ENCODE measurements at places on chromosomes 6 and 20.

GRCh38 chr20:7449269-7449668 lies 491.0 kb downstream of the HAO1 start:
- no peak overlapping the region for H3K4me3 ChIP-seq
- H3K27me3 ChIP-seq = no peaks in the 10 kb centered on the region
- no peaks in the 10 kb centered on the region for H3K4me1 ChIP-seq
- no peak overlapping the region for H3K27ac ChIP-seq

DNA sequence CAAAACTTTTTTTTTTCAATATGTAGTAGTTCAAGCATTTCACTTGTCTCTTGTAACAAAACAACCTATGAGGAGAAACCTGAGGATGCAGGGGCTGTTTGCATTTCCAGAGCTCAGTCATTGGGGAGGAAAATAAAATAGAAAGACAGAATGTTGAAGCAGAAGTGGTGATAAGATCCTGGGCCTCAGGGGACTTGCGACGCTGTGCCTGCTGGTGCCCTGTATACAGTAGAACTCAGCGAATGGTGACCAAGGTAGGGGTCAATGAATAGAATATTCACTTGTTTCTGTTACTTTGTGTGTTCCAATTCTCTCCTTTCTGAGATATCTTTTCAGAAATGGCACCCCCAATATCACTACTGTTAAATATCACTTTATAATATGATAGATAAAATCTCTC lies 271.6 kb downstream of the FARS2 start:
- H3K27me3 ChIP-seq = peaks cover 5% of the 10 kb centered on the region
- peaks cover 13% of the 10 kb centered on the region for H3K4me1 ChIP-seq
- H3K36me3 ChIP-seq = no peaks in the 10 kb centered on the region
- H3K27ac ChIP-seq = no peak overlapping the region
- DNase-seq = no peak

GRCh38 chr6:81929828-81930227 lies 177.3 kb upstream of the TENT5A start:
- H3K4me3 ChIP-seq = no peak overlapping the region
- no peak overlapping the region for H3K27ac ChIP-seq
- H3K4me1 ChIP-seq = no peaks in the 10 kb centered on the region
- H3K36me3 ChIP-seq = no peaks in the 10 kb centered on the region

DNA sequence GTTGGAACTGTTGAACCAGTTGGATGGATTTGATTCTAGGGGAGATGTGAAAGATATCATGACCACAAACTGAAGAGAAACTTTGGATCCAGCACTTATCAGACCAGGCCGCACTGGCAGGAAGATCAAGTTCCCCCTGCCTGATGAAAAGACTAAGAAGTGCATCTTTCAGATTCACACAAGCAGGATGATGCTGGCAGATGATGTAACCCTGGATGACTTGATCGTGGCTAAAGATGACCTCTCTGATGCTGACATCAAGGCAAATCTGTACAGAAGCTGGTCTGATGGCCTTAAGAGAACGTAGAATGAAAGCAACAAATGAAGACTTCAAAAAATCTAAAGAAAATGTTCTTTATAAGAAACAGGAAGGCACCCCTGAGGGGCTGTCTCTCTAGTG lies 72.8 kb upstream of the CDYL start:
- H3K36me3 ChIP-seq = peaks cover 16% of the 10 kb centered on the region
- no peak for DNase-seq
- H3K27me3 ChIP-seq = peaks cover 4% of the 10 kb centered on the region

DNA sequence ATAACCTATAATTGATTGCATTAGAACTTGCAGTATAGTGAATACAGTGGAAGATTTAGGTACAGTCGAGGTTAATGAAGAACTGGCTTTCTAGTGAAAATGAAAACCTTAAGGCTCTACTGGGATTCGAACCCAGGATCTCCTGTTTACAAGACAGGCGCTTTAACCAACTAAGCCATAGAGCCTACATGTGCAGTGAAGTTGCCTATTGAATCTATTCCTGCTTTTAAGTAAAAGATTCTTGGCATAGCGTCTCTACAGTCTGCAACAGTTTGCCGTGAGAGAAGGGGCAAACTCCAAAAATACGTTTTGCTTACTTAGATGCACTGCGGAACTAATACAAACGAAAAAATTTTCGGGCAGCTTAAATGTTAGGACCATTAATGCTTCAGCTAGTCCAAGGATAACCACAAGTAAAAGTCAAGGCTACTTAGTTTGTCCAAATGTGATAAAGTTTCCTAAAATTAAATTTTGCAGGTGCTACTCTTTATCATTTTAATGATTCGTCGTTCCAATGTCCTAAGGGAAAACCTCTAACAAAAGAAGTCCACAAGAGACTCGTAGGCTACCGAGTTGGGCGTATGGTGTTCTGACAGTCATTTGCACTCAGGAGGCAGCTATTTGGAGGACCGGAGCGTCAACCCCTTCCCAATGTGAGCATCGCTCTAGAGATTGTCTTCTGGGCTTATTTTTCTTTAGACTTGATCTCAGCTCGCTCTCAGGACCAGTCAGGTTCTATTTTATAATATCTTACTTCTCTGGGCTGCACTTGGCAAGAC lies 31.3 kb upstream of the ZSCAN23 start:
- H3K27me3 ChIP-seq = peaks cover 7% of the 10 kb centered on the region
- DNase-seq = no peak
- no peak overlapping the region for H3K27ac ChIP-seq

DNA sequence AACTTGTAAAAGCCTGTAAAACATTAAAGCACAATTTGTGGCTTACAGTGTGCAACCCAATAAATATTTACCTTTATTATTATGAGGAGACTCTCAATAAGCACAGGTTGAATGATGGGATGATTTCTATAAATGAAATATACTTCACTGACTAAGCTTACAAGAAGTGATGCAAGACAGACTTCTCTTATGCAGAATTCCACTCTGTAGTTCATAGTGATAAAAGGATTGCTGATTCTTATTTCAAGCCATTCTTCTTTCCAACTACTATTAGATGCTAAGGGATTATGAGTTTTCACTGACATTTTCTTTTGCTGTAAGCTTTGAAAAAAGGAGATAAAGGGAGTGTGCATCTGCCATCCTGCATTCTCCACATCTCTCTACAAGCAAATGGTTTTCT lies 149.0 kb upstream of the ARG1 start:
- DNase-seq = no peak
- no peak overlapping the region for H3K27ac ChIP-seq
- no peaks in the 10 kb centered on the region for H3K4me1 ChIP-seq
- H3K27me3 ChIP-seq = no peaks in the 10 kb centered on the region
- H3K36me3 ChIP-seq = no peaks in the 10 kb centered on the region

Data from glutamatergic neuron (in vitro differentiated cells).